ENCODE measurements at places on chromosomes 6 and 20.
A peak's percentile ranks its signal among the peaks of the same experiment; 100 is the strongest.

DNA sequence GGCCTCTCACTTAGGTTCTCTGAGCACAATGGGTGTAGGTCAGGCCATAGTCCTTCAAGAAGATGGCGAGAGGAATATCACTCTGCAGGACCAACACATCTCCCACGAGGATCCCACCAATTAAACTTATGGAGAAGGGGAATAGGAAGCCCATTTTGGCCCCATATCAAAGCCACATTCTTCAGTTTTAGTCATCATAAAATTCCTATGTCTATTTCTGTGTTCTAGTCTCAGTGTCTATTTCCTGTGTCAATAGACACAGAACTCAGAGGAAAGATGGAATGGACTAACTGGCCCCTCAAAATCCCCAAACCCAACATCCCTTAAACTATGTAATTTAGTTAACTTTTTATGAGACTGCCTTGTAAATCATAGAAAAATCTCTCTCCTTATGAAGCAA lies 216.8 kb downstream of the HACE1 start:
- no peak for DNase-seq

GRCh38 chr6:46651006-46651405 lies 1.6 kb downstream of the CYP39A1 start:
- DNase-seq, result no peak

- no peak for DNase-seq
Observed at GRCh38 chr6:129665555-129665954, 44.4 kb downstream of the ARHGAP18 start.

- no peak for DNase-seq
Observed at GRCh38 chr6:140847262-140847645, 1285.5 kb upstream of the GJE1 start.

DNA sequence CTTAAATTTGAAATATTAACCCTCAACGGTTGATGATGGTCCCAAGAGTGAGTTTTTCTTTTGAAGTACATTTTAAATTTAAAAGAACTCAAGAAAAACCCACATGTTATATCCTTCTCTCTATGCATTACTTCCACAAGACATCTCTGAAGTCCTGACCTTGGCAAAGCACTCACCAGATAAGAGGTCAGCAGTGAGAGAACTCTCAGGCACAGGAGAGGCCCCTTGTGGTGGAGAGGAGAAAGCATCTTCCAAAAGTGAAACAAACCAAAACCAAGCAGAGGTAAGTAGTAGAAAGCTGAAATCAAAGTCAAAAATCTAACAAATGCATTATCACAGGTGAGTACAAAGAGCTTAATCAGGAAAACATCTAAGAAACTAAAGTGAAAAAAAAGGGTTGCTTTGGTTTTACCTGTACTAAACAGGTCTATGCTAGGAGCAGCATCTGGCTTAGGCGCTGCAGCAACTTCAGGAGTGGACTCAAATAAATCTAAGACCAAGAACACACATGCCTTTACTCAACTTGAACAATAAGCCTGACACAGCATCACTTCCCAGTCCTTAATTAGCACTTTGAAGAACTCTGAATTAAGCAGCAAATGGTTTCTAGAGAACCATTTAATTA lies 80.5 kb downstream of the PRSS35 start:
- no peak for DNase-seq

- DNase-seq, result no peak
Observed at GRCh38 chr20:58869662-58870227, 17.2 kb downstream of the GNAS start.

DNA sequence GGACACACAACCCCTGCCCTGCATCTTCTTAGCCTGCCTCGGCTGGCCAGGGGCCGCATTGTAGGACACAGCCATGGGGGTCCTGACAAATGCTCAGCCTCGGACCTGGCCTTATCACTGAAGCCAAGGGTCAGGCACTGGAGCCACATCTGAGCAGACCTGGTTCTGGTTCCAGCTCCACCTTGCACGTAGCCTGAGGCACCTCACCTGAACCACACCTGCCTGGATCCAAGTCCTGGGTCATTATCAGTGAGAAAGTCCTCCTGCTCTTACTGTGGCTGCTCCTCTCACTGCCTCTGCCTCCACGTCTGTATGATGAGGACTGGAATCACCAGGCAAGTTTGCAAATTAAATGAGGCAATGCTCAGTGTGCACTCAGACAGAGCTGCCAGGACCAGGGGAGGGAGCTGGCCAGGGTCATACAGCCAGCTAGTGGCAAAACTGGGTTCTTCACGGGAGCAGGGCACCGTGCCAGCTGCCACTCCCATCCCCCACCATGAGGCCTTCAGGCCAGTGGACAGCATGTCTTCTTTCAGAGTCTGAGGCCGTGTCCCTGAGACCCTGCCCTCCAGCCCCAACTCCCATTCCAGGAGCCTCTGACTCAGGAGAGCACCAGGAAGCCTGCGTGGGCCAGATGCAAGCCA lies 40.2 kb downstream of the MRPL14 start:
- DNase-seq, result no peak

GRCh38 chr6:109821428-109821827 lies 130.3 kb downstream of the FIG4 start:
- DNase-seq, result no peak

- no peak for DNase-seq
Observed at GRCh38 chr6:101662111-101662897, 268.8 kb downstream of the GRIK2 start.

GRCh38 chr6:84618836-84619235 lies 145.6 kb downstream of the TBX18 start:
- no peak for DNase-seq

- peak; percentile 22 for DNase-seq
Observed at GRCh38 chr20:49282584-49283171, 4.8 kb upstream of the ZNFX1 start.

DNA sequence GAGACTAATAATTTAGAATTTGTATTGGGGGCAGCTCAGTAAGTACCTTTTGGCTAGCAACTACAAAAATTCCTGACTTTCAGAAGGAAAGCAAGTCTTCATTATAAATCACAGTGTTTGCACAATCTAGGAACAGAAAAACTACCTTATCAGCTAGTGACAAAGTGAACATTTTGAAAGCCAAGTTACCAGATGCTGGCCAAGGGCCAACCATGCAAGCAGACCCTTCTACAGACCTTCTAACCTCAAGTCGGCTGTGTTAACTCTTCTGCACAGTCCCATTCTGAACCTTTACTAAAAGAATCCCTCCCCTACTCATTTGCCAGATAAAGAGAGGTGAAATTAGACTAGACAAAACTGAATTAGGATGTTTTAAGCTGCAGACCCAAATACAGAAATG lies 341.9 kb downstream of the COL12A1 start:
- no peak for DNase-seq

DNA sequence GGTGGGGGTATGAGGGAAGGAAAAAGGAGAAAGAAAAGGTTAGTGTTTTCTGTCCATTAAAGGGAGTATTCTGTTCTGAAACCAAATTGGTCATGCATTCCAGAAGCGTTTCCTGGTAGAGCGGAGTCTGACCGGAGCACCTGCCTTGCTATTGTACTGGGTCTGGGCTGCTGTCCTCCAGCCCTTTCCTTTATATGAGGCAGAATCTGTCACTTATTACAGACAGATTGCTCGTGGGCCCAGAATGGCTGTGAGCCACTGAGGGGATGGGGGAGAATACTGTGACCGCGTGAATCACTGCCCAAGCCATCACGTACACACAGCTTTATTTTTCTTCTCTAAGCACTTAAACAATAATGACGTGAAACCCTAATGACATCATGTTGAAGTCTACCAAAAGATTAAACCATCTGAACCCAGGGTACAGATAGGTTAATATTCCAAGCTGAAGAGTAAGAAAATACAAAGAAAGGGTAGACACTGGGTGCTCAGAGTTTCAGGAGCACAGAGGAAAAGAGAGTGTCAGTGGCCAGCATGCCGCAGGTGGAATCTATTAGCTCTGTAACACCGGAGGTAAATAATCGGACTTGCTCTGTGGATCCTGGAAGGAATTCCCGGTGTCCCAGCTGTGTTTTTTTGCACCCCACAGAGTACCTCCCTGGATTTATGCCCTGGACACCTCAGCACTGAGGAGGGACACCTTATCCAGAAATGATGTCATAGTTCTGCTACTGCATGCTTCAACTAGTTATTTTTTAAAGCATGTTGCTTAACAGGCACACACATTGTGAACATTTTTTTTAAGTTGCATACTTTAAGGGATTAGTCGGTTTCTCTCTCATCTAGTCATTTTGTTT lies 573.3 kb downstream of the PKHD1 start:
- DNase-seq, result no peak

DNA sequence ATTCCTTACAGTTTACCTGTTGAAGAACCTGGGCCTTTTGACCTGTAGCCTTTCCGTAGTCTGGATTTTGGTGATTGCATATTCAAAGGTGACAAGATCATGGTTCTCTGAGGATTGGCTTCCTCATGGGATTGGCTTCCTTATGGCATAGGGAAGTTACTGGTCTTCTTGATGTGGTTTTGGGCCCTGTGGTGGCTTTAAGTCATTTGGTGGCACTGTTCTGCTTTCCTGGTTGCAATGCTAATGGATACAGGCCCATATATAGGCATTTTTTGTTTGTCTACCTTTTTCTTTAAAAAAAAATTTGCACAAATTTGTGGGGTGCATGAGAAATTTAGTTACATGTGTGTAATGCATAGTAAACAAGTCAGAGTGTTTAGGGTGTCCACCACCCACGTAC lies 185.7 kb downstream of the CDKAL1 start:
- no peak for DNase-seq

DNA sequence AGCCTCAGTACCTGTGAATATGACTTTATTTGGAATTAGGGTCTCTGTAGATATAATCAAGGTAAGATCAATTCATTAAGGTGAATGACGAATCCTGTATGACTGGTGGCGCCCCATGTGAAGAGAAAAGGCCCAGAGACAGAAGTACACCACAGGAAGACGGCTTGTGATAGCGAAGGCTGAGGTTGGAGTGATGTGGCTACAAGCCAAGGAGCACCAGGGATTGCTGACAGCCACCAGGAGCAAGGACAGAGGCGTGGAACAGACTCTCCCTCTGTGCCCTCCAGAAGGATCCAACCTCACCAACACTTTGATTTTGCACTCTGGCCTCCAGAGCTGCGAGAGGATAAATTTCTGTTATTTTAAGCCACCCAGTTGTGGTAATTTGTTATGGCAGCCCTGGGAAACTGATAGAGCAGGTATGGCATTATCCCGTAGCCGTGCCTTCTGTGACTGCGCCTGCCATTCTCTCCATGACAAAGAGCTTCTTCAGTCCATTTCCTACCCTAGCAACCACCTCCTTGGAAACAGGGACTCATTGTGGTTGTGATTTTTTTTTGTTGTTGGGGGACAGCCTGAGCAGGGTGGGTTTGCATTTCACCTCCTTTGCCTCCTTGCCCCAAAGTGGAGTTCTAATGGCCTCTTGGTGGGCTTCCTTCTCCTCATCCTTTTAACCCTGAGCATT lies 29.6 kb downstream of the PTK7 start:
- no peak for DNase-seq

- no peak for DNase-seq
Observed at GRCh38 chr6:88459189-88459588, 293.0 kb upstream of the CNR1 start.

DNA sequence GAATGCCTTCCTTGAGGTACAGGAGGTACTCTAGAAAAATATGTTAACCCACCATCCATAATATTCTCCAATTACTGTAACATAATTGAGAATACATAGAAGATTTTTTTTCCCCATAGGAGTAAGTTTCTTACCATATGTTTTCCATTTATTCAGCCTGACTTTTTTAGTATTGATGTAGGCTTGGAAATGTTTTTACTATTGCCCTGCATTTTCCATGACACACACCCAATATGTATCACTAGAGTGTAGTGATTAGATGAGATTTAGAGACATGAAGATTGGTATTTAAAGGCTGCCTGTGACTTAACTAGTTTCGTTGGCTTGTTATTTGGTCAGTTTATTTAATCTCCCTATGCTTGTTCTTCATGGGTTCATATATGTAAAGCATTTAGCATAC lies 39.5 kb downstream of the KCNQ5 start:
- DNase-seq, result no peak

DNA sequence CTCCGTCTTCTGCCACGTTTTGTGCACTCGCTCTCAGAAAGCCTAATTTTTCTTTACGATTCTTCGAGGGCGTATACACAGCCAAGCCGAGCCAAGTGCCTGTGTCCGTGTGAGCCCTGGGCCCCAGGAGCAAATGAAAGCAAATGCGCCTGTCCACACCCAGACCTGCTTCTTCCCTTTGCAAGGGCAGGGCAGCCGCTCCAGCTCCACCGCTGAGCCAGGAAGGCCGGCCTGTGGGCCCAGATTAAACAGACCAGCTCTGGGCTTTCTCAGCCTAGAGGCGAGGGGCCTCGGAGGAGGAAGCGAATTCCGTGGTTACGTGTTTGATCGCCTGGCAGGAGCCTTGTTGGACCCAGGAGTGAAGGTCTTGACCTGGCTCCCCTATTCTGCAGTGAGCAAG lies 184.6 kb downstream of the SMOC2 start:
- no peak for DNase-seq

- no peak for DNase-seq
Observed at GRCh38 chr6:97438011-97438671, 155.1 kb upstream of the MMS22L start.

- DNase-seq, result no peak
Observed at GRCh38 chr20:12315652-12316051, 398.0 kb downstream of the BTBD3 start.

GRCh38 chr6:23175391-23175790 lies 606.0 kb downstream of the HDGFL1 start:
- no peak for DNase-seq

DNA sequence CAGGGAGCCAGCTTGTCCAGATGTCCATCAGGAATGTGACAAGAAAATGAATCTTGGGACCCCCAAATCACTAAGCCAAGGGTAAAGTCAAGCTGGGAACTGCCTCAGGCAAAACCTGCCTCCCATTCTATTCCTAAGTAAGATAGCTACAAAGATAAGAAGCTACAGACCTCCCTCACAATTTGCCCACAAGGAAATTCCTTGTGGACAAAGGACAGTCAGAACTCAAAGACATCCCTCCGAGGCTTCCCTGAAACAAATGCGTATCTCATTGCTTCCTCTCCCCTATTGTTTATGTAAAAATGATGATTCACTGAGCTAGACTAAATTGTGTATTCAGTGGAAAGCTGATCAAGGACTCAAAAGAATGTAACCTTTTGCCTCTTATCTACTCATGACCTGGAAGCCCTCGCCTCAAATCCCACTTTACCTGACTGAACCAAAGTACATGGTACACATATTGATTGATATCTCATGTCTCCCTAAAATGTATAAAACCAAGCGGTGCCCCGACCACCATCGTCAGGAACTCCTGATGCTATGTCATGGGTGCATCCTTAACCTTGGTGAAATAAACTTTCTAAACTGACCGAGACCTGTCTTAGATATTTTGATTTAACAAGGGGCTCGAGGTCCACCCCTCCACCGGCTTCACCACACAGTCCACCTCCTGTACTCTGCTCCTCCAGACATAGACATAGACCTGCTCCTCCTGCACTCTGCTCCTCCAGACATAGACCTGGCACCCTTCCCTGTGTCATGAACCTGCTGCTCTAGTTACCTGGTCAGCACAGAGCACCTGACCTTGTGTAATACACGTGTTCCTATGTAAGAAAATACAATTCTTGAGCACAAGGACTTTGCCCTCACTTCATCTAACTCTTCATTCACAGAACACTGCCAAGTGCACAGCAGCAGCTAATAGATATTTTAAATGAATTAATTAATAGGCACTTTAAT lies 81.4 kb downstream of the WDR27 start:
- no peak for DNase-seq
